ENCODE measurements at places on chromosomes 7 and 10.

- H3K4me1 ChIP-seq, result peaks cover 11% of the 10 kb centered on the region
- no peak overlapping the region for H3K4me3 ChIP-seq
- no peak for DNase-seq
- no peaks in the 10 kb centered on the region for H3K27me3 ChIP-seq
- H3K27ac ChIP-seq, result no peak overlapping the region
Measured at GRCh38 chr7:129939881-129940280, 12.9 kb downstream of the UBE2H start.

- peaks cover 8% of the 10 kb centered on the region for H3K36me3 ChIP-seq
- H3K4me1 ChIP-seq, result peaks cover 18% of the 10 kb centered on the region
- no peak for DNase-seq
- no peak overlapping the region for H3K27ac ChIP-seq
- H3K4me3 ChIP-seq, result no peak overlapping the region
Measured at GRCh38 chr10:60139798-60140566, 233.6 kb upstream of the CCDC6 start.

GRCh38 chr7:142798451-142799436, 28.0 kb downstream of the PRSS2 start:
- peaks cover 79% of the 10 kb centered on the region for H3K27me3 ChIP-seq
- H3K4me3 ChIP-seq, result peak overlapping the region; percentile 86
- no peak for DNase-seq
- H3K36me3 ChIP-seq, result peaks cover 7% of the 10 kb centered on the region

GRCh38 chr10:14667781-14668180, 106.9 kb downstream of the FAM107B start:
- H3K4me3 ChIP-seq, result no peak overlapping the region
- H3K27me3 ChIP-seq, result no peaks in the 10 kb centered on the region
- H3K27ac ChIP-seq, result no peak overlapping the region
- DNase-seq, result no peak
- H3K4me1 ChIP-seq, result peaks cover 5% of the 10 kb centered on the region
- H3K36me3 ChIP-seq, result no peaks in the 10 kb centered on the region

DNA sequence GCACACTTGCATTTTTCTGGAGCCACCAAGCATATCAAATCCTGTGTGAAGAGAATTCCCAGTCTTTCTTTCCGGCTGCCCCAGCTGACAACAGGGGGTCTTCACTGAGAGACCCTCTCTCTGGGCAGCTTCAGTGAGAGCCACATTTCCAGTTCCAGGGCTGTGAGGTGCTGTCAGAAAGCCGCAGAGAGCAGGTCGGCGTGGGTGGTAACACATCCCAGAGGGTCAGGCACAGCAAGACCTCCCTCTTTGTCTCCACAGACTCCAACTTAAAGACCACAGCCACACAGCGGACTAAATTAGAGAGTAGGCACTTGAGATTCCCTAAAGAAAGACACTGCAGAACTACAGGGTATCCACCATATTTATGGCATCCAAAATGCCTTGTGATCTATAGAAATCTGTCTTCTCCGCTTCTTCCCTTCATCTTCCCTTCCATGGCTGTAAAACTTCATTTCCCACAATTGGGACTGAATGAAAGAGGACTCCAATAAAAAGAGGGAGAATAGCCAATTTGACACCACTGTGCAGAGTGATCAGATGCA, 116.0 kb upstream of the C7orf33 start:
- no peaks in the 10 kb centered on the region for H3K36me3 ChIP-seq
- no peak overlapping the region for H3K4me3 ChIP-seq
- H3K27ac ChIP-seq, result no peak overlapping the region
- peaks cover 22% of the 10 kb centered on the region for H3K4me1 ChIP-seq
- H3K27me3 ChIP-seq, result no peaks in the 10 kb centered on the region
- no peak for DNase-seq

GRCh38 chr10:7417103-7417623, 6.3 kb upstream of the SFMBT2 start:
- peaks cover 8% of the 10 kb centered on the region for H3K4me1 ChIP-seq
- H3K36me3 ChIP-seq, result no peaks in the 10 kb centered on the region
- no peak overlapping the region for H3K27ac ChIP-seq
- peaks cover 49% of the 10 kb centered on the region for H3K27me3 ChIP-seq
- DNase-seq, result no peak
- H3K4me3 ChIP-seq, result no peak overlapping the region

DNA sequence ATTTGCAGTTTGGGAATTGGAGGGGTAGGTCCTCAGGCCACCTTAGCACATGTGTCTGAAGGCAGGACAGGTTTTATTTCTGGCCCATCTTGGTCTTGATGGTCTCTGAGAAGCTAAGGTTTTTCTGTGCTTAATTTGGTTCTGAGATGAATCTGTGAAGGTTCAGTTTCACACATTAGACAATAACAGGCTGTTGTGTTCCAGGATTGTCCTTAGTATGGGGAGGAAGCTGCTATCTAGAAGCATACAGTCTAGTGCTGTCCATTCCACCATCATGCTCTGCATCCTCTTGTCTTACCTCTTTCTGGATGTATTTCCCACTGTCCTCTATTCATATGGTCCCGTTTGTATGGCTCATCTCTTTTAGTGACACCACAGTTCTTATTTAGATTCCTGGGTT, 7.1 kb downstream of the UBE2D1 start:
- H3K27ac ChIP-seq, result no peak overlapping the region
- peaks cover 24% of the 10 kb centered on the region for H3K4me1 ChIP-seq
- peaks cover 10% of the 10 kb centered on the region for H3K36me3 ChIP-seq
- no peak for DNase-seq

DNA sequence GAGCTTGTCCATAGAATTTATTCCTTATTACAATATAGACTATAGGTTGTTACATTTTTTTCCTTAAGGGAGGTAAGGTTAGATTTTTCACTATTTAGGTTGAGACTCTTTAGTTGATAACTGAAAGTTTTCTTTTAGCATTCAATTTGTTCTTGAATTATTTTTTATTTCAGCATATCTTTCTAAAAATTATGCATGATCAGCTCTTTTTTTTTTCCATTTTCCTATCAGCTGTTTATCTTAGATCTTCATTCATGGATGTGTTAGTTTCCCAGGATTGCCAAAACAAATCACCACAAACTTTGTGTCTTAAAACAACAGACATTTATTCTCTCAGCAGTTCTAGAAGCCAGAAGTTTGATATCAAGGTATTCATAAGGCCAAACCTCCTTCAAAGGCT, 915.9 kb upstream of the C7orf33 start:
- no peaks in the 10 kb centered on the region for H3K4me1 ChIP-seq
- no peak overlapping the region for H3K27ac ChIP-seq
- no peaks in the 10 kb centered on the region for H3K27me3 ChIP-seq
- H3K36me3 ChIP-seq, result no peaks in the 10 kb centered on the region
- no peak overlapping the region for H3K4me3 ChIP-seq

GRCh38 chr7:94529516-94529915, 19.9 kb downstream of the CASD1 start:
- peaks cover 13% of the 10 kb centered on the region for H3K36me3 ChIP-seq
- H3K27me3 ChIP-seq, result no peaks in the 10 kb centered on the region
- no peaks in the 10 kb centered on the region for H3K4me1 ChIP-seq

- H3K27ac ChIP-seq, result no peak overlapping the region
- DNase-seq, result no peak
- peaks cover 20% of the 10 kb centered on the region for H3K27me3 ChIP-seq
- H3K36me3 ChIP-seq, result no peaks in the 10 kb centered on the region
- no peak overlapping the region for H3K4me3 ChIP-seq
Measured at GRCh38 chr10:133384071-133384470, 5.0 kb downstream of the PAOX start.

All from WTC11 (cell line).